ENCODE measurements at places on chromosomes 1 and 21.

DNA sequence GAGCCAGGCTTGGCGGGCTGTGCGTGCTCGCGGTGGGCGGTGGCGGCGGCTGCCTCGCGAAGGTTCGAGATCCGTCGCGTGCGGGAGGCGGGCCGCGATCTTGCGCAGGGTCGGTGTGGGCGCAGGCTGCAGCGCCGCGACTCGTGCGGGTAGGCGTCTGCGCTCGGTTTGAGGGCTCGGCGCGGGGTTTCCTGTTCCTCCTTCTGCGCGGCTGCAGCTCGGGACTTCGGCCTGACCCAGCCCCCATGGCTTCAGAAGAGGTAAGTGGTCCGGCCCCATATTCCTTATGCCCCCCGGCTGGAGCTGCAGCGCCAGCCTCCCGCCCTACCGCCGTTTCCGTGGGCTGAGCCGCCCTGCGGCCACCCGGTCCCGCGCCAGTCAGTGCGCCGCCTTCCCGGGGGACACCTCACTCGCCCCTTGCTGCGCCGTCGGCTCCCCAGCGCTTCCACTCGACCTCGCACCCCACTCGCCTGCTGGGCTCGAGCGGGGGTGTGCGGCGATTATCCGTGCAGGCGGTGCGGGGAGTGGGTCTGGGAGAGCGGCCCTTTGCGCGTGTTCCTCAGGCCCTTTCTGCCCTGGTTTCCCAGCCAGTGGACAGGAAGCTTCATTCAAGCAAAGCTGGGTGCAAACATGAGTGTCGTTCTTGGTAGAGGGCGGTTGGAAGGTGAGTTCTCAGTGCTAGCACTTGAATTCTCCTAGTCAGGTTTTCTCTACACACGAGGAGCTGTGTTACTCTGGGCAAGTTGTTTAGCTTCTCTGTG is at the start of gene CACYBP:
CACYBP (plus strand) TSS at position 12 of the 761 bp plus-strand sequence; CDS start at position 246, 234 bp downstream.
- DNase-seq = no peak

GRCh38 chr1:225866061-225866837 is 15.9 kb downstream of the TMEM63A start:
- no peak for DNase-seq

- DNase-seq = no peak
These were observed 714.9 kb downstream of the MATN1 start for GRCh38 chr1:30008372-30008997.

GRCh38 chr1:200535605-200536004 is 84.9 kb downstream of the KIF14 start:
- no peak for DNase-seq

GRCh38 chr21:42237577-42237976 is 18.6 kb downstream of the ABCG1 start:
- DNase-seq = no peak

DNA sequence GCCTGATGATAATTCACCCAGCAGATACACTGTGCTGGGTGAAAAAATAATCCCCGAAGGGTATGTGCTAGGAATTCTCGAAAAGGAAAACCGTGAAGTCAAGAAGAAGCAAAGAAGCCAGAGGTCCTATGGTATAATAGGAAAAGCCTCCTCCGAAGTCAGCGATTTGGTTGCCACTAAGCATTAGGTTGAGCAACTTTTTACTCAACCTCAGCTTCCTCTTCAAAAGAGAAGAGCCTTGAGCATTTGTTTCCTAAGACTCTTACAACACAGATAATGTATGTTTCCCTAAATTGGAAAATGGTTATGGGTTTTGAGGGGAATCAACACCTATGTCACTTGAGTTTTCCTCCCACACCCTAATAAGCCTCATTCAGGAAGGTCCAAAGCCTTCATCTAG is 21.3 kb upstream of the MNDA start:
- DNase-seq = no peak

- DNase-seq = no peak
These were observed 34.4 kb upstream of the ROR1 start for GRCh38 chr1:63739452-63739851.

GRCh38 chr1:212858461-212859265 is 588 bp downstream of the FLVCR1 start:
- DNase-seq = no peak

DNA sequence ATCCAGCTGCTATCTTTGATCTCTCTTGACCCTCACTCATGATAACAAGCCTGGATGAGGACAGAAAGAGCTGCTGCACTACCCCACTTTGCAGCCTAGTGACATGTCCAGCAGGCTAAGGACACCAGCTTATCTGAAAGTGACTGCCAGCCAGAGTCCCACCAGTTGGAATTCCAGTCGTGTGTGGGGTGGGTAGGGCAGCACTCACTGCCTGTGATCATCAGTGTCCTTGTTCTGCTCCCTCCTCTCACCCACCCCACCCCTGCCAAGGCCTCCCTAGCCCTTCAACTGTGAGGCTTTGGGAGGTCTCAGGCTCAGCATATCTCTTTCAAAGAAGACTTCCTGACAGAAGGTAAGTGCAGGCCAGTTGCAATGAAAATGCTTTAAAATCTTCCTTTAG is 15.5 kb upstream of the NMNAT2 start:
- DNase-seq = no peak

DNA sequence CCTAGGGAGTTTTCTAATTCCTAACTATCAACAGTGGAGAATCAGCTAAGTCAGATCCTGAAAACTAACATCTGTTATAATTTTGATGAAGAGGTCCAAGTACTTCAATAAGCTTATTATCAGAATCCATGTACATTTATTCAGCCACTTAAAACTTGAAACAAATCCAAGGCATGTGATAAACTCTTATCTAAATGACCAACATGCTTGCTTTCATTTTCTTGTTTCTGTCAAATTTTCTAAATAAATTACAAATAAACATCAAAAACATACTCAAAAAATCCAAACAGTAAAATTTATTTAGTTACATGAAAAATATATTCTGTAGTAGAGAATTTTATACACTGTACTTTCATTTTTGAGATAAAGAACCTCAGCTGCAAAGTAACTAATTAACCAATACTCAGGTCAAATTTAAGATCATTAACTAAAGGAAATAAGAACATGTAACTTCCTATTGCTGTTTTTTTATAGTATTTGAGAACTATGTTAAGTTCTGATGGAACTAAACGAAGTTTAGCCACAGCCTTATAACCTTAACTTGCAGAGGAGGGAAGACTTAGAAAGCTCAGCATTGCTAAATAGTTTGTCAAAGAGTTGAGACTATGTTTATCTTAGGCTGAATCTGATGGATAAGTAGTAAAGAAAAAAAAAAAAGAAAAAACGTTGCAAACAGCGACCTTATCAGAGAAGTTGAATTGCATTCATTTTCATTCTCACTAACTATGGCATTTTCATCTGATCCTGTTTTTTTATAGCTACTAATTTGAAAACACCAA is 44.9 kb downstream of the SYNJ1 start:
- no peak for DNase-seq

DNA sequence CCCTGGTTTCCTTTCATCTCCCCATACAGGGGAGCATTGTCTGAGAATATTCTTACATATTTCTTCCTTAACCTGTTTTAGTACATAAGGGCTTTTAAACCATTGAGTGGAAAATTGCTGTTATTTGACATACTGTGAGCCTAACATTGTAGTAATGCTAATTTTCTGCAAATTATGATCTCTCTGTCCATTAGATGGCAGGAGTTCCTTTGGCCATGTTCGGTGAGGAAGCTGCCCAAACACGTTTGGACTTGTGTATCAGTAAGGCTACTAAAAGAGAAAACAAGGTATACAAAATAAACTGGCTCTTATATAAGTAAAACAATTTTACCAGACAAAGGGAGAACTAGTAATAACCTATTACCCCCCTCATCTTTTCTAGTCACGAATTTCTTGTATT is 29.2 kb downstream of the CDC7 start:
- peak; percentile 47 for DNase-seq

All from HFF-Myc (cell line).